Ammon's horn (tissue), 1 donor: ENCODE measurements at places on chromosomes 4 and X.
A peak's percentile ranks its signal among the peaks of the same experiment; 100 is the strongest.

DNA sequence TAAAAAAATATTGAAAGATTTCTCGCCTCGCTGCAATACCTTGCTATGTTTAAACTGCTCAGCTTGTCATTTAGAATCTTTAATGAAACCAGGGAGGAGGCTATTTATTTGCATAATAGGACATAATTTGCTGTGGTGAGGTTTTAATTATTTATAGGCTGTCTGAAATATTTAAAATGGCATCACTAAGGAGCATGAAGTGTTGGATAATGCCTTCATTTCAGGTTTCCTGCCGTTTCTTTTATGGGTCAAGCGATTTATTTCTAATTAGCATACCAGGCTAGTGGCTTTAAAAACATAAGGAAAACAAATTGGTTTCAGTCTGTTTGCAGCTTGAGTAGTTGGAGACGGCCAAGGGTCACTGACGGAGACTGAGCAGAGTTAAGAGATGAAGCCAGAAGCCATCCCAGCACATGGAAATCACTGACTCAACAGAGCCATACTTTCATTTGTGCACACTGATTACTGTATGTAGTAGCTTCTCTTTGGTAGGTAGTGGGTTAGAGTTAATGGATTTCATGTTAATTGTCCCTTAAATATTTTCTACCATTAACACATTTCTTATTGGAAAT is 1962.4 kb upstream of the TENM3 start:
- DNase-seq, result no peak

- no peak for DNase-seq
Measured at GRCh38 chr4:88674979-88675378, 22.6 kb downstream of the NAP1L5 start.

GRCh38 chr4:139602776-139603360 is 46.8 kb upstream of the SETD7 start:
- no peak for DNase-seq

DNA sequence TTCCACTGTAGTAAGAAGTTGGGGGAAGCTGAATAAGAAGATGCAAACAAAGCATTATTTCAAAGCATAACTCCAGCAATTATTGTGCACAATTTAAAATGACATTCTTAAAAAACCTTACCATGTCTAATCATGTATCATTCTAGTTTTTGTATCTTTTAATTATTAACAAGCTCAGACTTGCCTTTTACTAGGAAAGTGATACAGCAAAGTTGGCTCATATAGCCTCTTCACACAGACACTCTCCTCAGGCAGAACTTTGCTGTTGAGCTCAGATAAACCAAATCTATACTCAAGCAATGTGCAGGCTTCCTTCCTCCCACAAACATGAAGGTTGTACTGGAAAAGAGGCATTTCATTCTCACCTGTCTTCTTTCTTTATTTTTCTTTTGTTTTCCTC is 358.7 kb upstream of the EMCN start:
- DNase-seq, result no peak

DNA sequence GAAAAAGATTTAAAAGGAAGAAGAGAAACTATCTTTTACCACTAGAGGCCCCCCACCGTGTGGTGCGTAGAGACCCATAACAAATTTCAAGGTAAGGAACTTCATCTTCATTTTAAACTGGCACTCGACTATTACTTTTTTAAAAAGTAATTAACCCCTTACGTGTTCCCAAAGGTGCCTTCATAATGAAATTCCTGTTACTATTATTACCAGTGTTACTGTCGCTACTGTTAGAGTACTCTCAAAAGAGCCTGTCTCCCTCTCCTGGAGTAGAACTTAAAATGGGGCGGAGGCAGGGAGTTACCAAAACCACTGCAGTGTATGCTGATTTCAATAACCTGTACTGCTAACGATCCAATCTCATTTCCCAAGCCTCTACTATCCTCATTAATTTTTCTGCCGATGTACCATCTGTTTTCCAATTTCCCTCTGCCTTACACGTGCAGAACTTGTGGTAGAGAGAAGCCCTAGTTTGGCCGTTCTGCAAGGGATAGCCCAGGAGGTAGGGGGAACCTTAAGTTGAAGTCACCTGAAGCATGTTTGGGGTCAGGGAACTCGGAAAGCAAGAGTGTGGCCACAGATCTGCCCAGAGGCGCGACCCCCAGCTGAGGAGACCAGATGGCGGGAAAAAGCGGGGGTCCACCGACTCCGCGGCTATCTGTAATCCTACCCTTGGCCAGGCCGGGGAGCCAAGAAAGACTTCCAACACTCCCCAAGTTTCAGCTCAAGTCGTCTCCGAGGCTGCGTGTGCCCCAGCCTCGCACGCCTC is 720 bp upstream of the STK26 start:
- no peak for DNase-seq

DNA sequence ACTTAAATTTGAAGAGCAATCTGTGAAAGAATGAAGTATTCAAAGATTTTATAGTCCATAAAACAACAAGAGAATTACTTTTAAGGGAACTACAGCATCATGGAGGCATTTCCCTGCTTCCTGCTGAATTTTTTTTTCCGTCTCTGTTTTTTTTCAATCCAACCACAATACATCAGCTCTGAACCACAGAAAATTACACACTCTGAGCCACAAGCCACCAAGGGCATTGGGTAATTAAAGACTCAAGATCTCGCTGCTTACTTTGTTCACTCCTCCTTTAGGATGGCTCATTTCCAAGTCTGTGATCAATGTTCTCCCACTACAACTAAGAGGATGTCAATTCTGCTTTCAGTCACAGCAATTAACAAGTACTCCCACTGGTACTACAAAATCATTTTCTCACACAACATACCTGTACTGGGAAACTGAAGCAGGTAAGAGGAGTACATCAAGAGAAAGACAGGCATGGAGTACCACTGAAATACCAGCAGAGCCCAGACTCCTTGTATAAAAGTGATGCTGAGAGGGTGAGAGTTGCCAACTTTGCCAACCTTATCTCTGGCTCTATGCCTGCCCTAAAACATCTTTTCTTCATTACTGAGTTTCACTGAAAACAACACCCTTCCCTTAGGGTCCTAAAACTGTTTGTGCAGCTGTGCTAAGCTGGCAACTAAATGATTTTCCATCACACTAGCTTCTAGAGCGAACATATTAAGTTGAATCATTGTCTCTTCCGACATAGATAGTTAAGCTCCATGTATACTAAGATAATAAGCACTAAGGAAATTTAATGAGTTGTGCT is 105.8 kb upstream of the MAGEB18 start:
- DNase-seq, result no peak

DNA sequence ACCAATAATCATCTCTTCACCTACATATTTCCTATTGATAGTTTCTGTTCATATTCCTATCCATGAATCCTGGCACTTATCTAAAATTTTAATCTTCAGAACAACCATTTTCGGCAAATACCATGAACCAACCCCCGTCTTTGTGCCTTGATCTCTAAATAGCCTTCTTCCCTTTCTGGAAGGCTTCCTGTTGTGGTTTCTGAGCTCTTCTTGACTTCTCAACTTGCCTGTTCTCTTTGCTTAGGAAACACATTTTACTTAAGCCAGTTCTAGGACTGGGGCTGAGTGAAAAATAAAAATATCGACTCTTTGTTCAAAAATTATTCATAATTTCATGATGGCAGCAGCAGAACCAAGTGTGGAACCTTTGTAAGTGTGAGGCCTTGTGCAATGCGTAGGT is 882.4 kb downstream of the C4orf33 start:
- peak; percentile 15 for DNase-seq

DNA sequence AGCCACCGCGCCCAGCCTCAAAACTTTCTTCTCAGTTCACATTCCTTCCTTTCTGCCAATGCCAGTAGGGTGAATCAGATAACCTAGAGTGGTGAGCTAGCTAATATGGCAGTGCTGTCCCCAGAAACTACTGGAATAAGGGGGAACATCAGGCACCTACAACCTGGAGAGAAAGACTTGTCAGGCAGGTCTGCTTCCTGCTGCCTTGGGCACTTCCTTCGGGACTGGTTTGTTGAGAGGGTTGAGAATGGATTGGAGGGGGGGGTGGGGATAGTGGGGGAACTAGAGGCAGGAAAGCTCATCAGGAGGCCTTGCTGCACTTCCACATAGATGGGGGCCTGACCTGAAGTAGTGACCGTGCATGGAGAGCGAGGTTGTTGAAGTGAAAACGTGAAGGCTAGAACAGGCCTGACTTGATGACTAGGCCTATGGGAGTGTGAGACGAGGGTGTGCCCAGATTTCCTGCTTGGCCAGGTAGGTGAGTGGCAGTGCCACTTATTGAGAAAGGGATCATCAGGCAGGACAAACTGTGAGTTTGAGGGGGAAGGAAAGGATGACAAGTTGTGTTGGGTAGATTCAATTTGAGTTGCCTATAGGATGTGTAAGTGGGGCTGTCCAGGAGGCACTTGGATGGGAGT is 33.4 kb downstream of the SLC25A5 start:
- no peak for DNase-seq

GRCh38 chr4:137819964-137820383 is 287.7 kb upstream of the PCDH18 start:
- no peak for DNase-seq

GRCh38 chr4:87555773-87556619 is 26.8 kb upstream of the SPARCL1 start:
- DNase-seq, result peak; percentile 49

- DNase-seq, result no peak
Measured at GRCh38 chr4:179919587-179919986, 2323.6 kb upstream of the TENM3 start.

GRCh38 chr4:73801692-73802091 is 34.8 kb upstream of the CXCL6 start:
- DNase-seq, result no peak

GRCh38 chr4:1448589-1449420 is 42.6 kb upstream of the NKX1-1 start:
- DNase-seq, result no peak

DNA sequence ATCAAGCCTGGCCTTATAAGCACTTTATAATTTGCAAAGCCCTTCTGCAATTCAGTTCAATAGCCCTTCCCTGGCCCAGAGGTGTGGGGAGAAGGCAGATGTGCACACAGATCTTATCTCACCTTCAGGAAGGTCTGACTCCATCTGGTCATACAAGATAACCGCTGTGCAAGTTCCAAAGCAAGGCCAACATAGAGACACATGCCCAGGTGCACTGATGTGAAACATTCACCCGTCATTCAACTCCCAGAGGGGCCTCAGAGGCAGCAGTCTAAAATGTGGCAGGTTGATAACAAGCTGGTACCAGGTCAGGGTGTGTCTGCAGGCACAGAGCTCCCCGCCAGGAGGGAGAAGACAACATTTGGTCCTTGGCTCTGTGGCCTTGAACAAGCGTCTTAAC is 10.9 kb upstream of the WFS1 start:
- no peak for DNase-seq

GRCh38 chr4:15479913-15480185 is 10.2 kb downstream of the CC2D2A start:
- no peak for DNase-seq

DNA sequence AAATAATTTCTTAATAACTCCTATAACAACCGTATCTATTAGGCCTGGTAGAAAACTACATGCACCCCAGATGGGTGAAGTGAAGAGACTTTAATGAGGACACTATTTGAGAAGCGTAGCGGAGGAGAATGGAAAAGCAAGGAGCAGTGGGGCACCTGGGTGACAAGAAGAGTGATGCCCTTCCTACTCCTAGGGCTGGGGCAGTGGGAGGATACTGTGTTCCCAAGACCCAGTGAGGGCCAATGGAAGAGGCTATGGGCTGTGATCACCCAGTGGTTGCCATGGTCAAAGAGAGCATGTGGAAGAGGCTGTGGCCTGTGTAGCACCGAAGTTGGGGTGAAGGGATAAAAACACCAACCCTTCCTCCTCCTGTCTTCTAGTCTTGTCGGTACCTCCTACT is 86.5 kb upstream of the SHISA3 start:
- no peak for DNase-seq

- peak; percentile 66 for DNase-seq
Measured at GRCh38 chr4:24322511-24322910, 261.8 kb downstream of the DHX15 start.

DNA sequence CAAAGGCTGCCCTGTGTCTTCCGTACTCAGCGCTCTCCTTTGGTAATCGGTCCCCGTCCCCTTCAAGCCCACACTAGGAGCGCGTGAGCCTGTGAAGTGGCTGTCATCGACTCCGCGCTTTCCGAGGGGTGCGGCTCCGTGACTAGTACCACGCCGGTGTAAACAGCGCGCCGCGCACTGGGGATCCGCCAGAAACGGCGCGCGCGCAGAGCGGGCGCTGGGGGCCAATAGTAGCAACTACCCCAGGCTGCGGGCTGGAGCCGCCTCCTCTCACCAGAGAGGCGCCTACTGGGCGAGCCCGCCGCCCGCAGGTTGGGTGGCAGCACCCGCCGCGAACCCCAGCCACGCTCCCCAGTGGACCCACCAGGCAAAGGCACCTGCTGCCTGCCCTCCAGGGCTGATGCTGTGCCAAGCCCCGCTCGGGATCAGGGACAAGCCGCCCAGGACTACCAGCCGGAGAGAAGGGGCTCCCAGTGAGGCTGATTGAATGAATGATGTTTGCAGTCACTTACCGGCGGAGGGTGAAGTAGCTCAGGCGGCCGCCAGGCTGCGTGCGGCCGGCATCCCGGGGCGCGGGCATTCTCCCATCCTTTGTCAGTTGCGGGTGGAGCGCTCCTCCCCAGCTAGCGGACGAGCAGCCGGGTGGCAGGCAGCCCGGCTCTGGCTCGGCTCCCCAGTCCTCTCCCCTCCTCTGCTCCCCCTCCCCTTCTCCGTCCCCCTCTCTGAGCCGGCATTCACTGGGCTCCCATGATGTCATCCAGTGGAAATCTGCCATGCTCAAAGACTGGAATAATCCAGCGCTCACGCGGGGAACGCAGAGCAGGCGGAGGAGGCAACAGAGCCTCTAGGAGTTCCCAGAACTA is 370.3 kb upstream of the SMIM31 start:
- DNase-seq, result peak; percentile 96

DNA sequence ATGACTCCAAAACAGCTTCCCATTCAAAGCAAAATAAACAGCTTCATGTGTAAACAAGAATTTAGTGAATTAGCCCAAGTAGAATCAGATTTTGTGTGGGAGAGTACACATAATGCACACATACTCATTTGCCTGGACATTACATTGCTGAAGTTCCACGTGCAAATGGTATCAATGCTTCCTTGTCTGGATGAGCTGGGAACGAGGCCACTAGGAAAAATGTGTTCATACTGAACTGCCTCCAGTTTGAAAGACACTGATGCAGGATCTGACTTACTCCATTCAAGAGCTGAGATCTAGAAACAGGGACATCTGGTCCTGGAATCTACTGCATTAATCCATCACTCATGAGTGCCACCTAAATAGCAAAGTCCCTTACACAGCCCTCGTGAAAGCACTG is 228.0 kb downstream of the APBB2 start:
- DNase-seq, result peak; percentile 89

- DNase-seq, result no peak
Measured at GRCh38 chr4:186931519-186931918, 207.9 kb upstream of the FAT1 start.

DNA sequence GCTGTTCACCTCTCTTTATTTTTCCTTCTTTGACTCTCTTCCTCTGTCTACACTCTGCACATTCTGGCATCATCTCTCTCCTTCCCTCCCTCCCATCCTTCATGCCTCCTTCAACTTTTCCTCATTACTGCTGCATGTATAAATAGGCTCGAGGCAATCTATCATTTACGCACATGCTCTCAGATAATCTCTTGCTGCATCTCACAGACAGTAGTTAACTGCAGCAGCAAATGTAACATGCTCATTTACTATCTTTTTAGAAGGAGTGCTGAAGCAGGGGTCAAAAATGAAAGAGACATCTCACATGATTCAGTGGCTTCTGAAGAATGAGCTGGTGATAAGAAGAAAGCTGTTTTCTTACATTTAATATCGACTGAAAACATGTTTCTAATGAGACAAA is 127.7 kb downstream of the RASL11B start:
- DNase-seq, result no peak
